Aortic smooth muscle cell (primary cell): ENCODE measurements at places on chromosomes 2 and 18. TPM values are rescaled to one million over a fixed set of nuclear protein-coding genes. Genes with fewer than 3 reads are reported as not detected.

Gene ALKAL2
- not detected in 2 replicates for total RNA-seq

Gene CCDC178
- total RNA-seq = 0.06 and 0.26 TPM in 2 replicates

Gene CPO
- total RNA-seq = 0.12 and 0.13 TPM in 2 replicates

Gene NT5DC4
- total RNA-seq = not detected in 2 replicates

Gene RAB3GAP1
- 81.1 and 93.2 TPM in 2 replicates for total RNA-seq

Gene CCDC141
- 2.6 and 7.9 TPM in 2 replicates for total RNA-seq

Gene NIF3L1
- 23.9 and 32.9 TPM in 2 replicates for total RNA-seq

Gene ITGA4
- total RNA-seq = 23.0 and 29.1 TPM in 2 replicates

Gene CDH7
- total RNA-seq = not detected in 2 replicates

Gene LYPD6B
- total RNA-seq = not detected in 2 replicates

Gene GPBAR1
- total RNA-seq = 0.19 TPM in 1 of 2 replicates, not detected in the other

Gene STARD6
- 0.44 and 0.53 TPM in 2 replicates for total RNA-seq

Gene CMPK2
- 1.6 and 2.1 TPM in 2 replicates for total RNA-seq
